ENCODE measurements at places on chromosomes 6 and 20. TPM values are rescaled to one million over a fixed set of nuclear protein-coding genes. Genes with fewer than 3 reads are reported as not detected.

The ARG1 gene
- not detected for total RNA-seq

DNA sequence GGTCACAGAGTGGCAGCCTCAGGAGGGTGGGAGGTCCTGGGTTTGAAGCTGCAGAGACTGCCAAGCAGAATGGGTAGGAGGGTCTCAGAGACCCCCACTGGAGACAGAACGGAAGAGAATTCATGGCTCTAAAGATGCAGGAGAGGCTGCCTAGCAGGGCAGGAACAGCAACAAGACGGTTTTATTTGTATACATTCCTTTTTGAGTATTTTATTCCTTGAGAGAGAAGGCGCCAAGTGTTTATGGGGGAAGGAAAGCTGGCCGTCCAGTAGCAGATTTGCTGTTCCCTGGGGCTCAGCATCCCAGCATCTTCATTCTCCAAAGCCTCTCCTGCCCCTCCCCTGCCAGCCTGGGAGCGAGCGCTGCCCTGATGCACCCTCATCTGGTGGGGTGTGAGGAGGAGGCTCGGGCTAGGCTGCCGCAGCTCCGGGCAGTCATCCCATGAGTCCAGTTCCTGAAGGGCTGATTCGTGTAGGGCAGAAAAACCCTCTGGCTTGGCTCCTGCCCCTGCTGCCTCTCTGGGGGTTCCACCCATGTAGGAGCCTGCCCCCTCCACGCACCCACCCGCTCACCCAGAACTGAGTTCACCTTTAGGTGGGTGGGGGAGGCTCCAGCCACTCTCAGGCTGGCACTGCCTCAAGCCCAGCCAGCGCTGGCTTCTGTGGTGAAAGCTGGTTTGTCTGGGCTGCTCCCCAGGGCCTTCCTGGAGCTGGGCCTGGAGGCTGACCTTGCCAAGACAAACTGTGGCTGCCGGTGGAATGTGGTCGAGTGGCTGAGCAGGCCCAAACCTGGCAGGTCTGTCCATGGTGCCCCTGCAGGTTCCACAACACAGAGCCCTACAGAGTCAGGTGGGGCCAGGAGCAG lies 32.4 kb downstream of the CPXM1 start:
- DNase-seq = no peak

- DNase-seq = no peak
Observed at GRCh38 chr6:136547336-136547735, 2.9 kb downstream of the MAP7 start.

The STMND1 gene
- total RNA-seq = not detected

The NKAIN4 gene
- total RNA-seq = 2.2 TPM

The SLC2A4RG gene
- 90.7 TPM for total RNA-seq

The SLC35D3 gene
- total RNA-seq = not detected

The SRMS gene
- total RNA-seq = not detected

DNA sequence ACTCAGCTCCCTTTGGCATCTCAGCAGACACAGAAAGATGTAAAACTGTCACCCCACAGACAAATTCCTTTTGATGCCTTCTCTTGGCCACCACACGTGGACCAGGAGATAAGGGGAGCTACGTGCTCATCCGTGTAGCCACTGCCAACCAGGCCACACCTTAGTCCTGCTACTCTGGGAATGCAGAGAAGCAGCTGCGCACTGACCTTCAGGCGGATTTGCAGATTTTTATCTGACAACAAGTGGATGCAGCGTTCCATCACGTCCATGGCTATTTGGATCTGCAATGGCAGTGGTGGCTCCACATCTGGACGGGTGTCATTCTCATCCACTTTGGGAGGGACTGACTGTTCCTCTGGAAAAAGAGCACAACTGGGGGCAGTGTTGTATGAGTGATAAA lies 30.8 kb downstream of the TTI1 start:
- no peak for DNase-seq

DNA sequence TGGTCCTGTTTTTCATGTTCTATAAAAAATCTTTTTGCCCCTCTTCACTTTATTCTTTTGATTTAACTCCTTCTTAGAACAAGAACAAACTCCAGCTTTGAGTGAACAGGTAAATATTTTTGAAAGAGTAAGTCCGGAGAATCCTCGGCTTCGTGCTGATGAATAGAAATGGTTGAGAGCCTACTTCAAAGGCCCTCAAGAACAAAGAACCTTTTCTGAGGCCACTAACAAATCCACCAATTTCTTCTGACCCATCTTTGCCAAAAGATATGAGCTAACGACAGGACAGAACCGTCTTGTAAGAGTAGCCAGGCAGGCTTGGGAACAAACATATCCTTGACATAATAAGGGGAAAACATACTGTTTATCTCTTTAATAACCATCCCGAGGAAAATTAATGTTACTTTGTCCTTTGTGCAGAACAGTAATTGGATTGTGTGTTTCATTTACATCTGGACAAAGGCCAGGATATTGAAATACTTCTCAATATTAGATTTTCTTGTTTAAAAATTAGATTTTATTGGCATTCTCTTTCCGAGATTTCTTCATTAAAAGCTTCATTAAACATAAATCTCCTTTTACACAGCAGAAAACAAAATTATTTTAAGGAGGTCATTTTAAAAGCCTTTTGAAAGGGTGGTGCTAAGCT lies 52.9 kb downstream of the NOX3 start:
- DNase-seq = no peak

- no peak for DNase-seq
Observed at GRCh38 chr20:43765916-43766315, 39.1 kb upstream of the GTSF1L start.

The PPP1R3G gene
- total RNA-seq = 2.6 TPM

The KIFC1 gene
- 8.1 TPM for total RNA-seq

- no peak for DNase-seq
Observed at GRCh38 chr20:6866741-6867140, 99.3 kb downstream of the BMP2 start.

The ECT2L gene
- total RNA-seq = not detected

The MAP7 gene
- 0.77 TPM for total RNA-seq

- DNase-seq = no peak
Observed at GRCh38 chr6:24980507-24981385, 45.0 kb upstream of the RIPOR2 start.

GRCh38 chr6:30044630-30045029 lies 16.4 kb upstream of the POLR1H start:
- DNase-seq = no peak

The IL17F gene
- total RNA-seq = not detected

- DNase-seq = no peak
Observed at GRCh38 chr6:2950713-2951112, 20.7 kb downstream of the SERPINB6 start.

The SLC17A1 gene
- not detected for total RNA-seq

The FAM229B gene
- total RNA-seq = 27.9 TPM

GRCh38 chr6:131765804-131766135 lies 42.0 kb upstream of the ENPP1 start:
- no peak for DNase-seq

The VSX1 gene
- not detected for total RNA-seq

DNA sequence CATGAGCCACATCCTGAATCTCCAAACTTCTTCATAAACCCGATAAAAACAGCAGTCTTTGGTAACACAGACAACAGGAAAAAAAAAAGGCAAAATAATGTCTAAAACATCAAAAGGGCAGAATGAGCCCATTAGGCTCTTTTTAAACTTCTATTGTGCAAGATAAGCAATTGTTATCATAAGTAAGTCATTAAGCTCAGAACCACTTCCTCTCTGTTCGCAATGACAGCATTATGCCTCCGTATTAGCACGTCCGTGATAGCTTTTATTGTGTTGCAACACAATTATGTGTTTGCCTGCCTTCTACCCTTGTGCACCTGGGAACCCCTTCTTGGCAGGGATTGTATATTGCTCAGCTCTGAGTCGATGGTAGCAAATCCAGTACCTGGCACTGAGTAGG lies 147.1 kb downstream of the LRFN2 start:
- DNase-seq = no peak

DNA sequence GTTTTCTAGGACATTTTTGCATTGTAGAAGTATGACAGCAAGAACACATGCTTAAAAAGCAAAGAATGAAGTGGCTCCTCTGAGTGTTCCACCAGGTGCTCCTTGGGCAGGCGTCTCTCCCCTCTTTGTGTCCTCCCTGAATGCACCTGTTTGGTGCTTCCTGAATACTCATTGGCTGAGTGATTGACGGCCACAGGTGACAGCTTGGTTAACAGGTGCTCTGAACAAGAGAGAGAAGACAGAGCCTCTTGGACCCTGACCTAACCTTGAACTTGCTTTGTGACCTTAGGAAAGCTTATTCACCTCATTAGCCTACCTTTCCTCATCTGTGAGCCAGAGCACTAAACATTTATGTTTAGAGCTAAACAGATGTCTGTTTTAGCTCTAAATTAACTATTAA lies 93.7 kb downstream of the TULP4 start:
- DNase-seq = no peak

The MROH8 gene
- 2.5 TPM for total RNA-seq

The EYS gene
- total RNA-seq = not detected

The GHRH gene
- not detected for total RNA-seq

The CTSA gene
- total RNA-seq = 175 TPM

DNA sequence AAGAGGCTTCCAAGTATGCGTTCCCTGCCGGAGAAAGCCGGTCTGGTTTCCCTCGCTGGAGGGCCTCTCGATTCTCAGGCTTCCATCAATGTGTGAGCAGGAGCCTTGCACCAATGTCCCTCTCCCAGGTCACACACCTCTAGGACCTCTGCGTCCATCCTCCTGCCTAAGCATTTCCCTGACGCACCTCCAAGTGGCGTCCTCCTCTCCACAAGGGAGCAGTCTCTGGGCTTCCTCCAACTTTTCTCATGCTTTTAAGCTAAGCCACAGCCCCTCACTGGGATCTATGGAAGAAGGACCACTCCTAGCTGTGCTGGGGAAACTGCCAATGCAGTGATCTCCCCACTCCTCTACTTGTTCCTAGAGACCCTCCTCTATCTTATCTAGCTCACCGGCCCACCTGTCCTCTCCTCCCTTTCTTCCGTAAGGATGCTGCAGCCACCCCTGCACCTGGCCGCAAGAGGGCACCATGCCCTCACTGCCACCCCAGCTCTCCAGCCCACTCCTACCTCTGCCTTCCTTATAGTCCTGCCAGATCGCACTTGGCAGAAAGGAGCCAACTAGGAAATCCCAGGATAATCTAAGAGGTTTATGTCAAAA lies 258.7 kb downstream of the LRFN2 start:
- DNase-seq = no peak

GRCh38 chr20:60764328-60764727 lies 487.7 kb upstream of the CDH4 start:
- DNase-seq = no peak

All from chondrocyte (in vitro differentiated cells).